ENCODE measurements at places on chromosomes 13 and 19.

DNA sequence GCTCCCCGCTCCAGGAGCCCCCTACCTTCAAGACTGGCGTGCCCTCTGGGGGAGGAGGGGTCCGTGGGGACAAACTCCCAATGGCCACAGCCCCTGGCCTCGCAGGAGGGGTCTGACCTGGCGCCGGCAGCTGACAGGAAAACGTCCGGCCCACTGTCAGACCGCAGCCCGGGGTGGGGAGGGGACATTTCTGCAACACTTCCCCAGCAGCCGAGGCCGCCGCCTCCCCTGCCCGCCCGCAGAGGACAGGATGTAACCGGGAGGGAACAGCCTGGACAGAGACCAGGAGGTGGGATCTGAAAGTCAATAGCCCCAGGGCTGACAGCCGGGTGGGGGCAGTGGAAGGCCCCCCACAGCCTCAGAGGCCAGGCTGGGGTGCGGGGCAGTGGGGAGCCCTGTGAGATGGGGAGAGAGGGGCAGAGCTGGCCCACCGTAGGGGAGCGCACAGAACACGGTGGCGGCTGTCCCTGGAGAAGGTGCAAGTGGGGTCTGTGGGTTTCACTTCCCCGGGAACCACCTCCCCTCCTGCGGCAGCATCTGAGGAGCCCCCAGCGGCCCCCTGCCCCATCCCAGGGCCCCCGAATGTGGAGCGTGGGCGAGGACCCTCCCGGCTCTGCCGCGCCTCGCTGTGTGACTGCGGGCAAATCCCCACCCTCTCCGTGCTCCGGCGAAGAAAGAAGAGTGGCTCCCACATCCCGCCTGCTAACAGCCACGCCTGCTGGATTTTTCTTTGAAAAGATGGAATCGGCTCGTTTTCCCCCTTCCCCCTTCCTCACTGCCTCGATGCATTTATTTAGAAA lies at the start of gene PEAK3:
Gene PEAK3 (minus strand): TSS at position 114 of the 800 bp plus-strand sequence. CDS start 1,244 bp downstream, outside the sequence.
- no peak for DNase-seq

DNA sequence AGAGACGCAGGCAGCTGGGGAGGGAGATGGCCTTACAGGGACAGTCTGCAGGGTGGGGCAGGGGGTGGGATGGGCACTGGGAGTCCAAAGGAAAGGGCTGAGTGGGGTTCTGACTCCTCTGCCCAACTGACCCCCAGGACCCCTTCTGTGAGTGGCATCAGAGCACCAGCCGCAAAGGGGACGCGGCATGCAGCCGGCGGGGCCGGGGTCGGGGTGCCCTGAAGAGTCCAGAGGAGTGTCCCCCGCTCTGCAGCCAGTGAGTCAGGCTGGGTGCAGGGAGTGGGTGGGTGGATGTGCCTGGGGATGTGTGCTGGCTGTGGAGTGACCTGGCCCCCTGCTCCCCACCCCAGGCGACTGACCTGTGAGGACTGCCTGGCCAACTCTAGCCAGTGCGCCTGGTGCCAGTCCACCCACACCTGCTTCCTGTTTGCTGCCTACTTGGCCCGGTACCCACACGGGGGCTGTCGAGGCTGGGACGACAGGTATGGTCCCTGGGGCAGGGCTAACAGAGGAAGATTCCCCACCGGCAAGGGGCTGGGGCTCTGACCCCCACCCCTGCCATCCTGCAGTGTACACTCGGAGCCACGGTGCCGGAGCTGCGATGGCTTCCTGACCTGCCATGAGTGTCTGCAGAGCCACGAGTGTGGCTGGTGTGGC lies 25.8 kb downstream of the MEGF8 start:
- DNase-seq, result no peak

GRCh38 chr19:28312269-28312668 lies 900.7 kb downstream of the UQCRFS1 start:
- no peak for DNase-seq

DNA sequence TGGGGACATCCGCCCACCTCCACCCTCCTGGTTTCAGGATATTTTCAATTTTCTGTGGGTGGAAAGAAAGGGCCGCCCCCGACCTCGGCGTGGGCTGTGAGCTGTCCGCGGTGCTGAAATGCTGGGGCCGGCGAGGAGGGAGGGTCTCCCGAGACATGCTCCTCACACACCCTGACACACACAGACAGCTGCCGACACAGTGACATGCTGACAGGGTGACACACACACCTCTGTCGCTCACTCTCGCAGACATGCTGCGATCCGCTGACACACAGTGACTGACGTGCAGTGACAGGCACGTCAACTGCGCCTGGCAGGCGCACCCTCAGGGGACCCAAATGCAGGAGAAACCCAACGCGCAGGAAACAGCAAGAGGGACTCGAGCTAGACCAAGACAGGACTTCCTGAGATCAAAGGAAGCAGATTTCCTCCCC lies 25.1 kb upstream of the MEIS3 start:
- DNase-seq, result no peak

- peak; percentile 42 for DNase-seq
Measured at GRCh38 chr13:102724923-102725322, 30.1 kb upstream of the METTL21C start.

DNA sequence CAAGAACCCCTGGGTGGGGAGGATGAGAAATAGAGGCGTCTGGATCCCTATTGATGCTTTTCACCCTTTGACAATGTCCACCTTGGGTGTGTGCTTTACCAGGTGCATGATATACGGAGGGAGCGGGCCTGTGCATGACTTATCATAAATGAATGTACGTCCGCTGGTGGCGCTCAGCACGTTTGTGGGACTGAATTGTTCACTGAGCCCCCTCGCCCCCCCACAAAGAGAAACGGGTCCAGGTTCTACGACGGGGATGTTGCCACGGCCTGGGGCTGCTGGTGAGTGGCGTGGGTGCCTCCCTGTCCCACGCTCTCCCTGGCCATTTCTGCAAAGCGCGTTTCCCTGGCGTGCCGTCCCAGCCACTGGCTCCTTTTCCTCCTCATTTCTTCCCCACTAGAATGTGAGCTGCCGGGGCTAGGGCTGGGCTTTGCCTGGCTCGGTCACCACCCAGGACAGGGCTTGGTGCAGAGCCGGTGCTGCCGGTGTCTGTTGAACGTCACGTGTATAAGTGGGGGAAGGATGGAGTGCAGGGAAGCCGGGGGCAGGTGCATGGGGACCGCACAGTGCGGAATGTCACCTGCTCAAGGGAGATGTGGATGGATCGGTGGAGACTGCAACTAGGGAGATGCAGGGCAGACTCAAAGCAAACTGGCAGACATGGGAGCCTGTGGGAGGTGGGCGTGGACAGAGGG lies 21.6 kb downstream of the LRRC4B start:
- no peak for DNase-seq

Measured in left kidney (tissue), 8 donors.